Sigmoid colon (tissue), 7 donors: ENCODE measurements at places on chromosomes 7 and 10. TPM values are rescaled to one million over a fixed set of nuclear protein-coding genes. Genes with fewer than 3 reads are reported as not detected.

GRCh38 chr10:119221666-119222065 lies 14.3 kb downstream of the GRK5 start:
- H3K27me3 ChIP-seq, result no peaks in the 10 kb centered on the region
- DNase-seq, result no peak
- no peaks in the 10 kb centered on the region for H3K36me3 ChIP-seq
- peak overlapping the region; percentile 81 for H3K27ac ChIP-seq
- H3K4me3 ChIP-seq, result no peak overlapping the region
- H3K4me1 ChIP-seq, result no peaks in the 10 kb centered on the region

- H3K4me1 ChIP-seq, result no peaks in the 10 kb centered on the region
- H3K4me3 ChIP-seq, result no peak overlapping the region
- H3K27me3 ChIP-seq, result no peaks in the 10 kb centered on the region
- H3K36me3 ChIP-seq, result no peaks in the 10 kb centered on the region
- H3K27ac ChIP-seq, result no peak overlapping the region
Observed at GRCh38 chr7:63065684-63066083, 933.0 kb upstream of the ZNF722 start.

- no peak overlapping the region for H3K4me3 ChIP-seq
- H3K36me3 ChIP-seq, result no peaks in the 10 kb centered on the region
- H3K27me3 ChIP-seq, result no peaks in the 10 kb centered on the region
- peak overlapping the region; percentile 48 for H3K27ac ChIP-seq
- no peak for DNase-seq
Observed at GRCh38 chr7:23918856-23919255, 208.8 kb downstream of the STK31 start.

DNA sequence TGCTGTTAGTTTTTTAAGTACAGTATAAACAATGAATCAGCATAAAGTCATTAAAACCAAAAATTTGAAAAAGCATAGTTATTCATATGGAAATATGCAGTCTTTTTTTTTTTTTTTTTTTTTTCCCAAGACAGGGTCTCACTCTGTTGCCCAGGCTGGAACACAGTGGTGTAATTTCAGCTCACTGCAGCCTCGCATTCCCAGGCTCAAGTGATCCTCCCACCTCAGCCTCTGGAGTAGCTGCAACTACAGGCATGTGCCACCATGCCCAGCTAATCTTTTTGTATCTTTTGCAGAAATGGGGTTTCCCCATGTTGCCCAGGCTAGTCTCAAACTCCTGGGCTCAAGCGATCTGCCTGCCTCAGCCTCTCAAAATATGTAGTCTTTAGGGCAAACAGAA lies 182.0 kb downstream of the SEMA3E start:
- no peak overlapping the region for H3K4me3 ChIP-seq
- H3K27ac ChIP-seq, result no peak overlapping the region
- DNase-seq, result no peak
- no peaks in the 10 kb centered on the region for H3K4me1 ChIP-seq
- H3K27me3 ChIP-seq, result no peaks in the 10 kb centered on the region

DNA sequence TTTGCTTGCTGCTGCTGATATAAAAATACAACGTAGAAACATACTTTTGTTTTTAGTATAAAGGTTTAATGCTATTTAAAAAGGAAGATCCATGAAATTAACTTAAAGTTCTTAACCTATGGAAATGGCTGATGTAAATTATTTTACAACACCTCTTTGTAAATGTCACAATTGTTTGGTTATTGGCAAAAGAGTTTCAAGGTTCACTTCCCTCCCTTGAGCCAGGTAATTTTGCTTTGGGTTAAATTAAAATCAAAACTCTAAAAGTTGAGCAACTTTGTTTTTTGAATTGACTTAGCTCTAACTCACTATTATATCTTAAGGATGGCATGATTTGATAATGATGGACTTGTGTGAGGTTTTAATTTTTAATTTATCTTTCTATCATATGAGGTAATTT lies 39.2 kb upstream of the CYP2C18 start:
- no peaks in the 10 kb centered on the region for H3K36me3 ChIP-seq
- DNase-seq, result no peak
- H3K4me3 ChIP-seq, result no peak overlapping the region
- H3K27ac ChIP-seq, result no peak overlapping the region

DNA sequence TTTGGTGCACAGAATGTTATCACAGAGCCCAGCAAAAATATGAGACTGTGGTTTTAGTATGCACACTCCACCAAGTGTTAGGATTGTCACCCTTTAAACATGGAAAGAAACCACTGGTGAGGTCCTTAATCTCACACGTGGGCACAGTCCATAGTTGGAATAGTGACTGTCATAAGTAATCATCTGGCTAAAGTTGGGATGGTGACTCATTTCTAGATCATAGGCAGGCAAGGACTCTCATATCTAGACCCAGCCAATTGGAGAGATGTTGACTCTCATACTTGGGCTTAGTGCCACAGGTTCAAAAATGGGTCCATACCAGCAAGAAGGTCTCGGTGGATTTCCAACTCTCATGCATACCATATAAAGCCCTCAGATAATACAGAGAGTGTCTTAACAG lies 39.6 kb upstream of the ZNF680 start:
- H3K36me3 ChIP-seq, result no peaks in the 10 kb centered on the region
- H3K4me3 ChIP-seq, result no peak overlapping the region
- H3K27me3 ChIP-seq, result no peaks in the 10 kb centered on the region
- DNase-seq, result no peak
- H3K4me1 ChIP-seq, result no peaks in the 10 kb centered on the region
- H3K27ac ChIP-seq, result no peak overlapping the region

- H3K4me1 ChIP-seq, result peaks cover 20% of the 10 kb centered on the region
- no peak for DNase-seq
- no peaks in the 10 kb centered on the region for H3K27me3 ChIP-seq
- H3K27ac ChIP-seq, result no peak overlapping the region
- H3K4me3 ChIP-seq, result no peak overlapping the region
Observed at GRCh38 chr10:114061789-114062188, 18.1 kb downstream of the ADRB1 start.

DNA sequence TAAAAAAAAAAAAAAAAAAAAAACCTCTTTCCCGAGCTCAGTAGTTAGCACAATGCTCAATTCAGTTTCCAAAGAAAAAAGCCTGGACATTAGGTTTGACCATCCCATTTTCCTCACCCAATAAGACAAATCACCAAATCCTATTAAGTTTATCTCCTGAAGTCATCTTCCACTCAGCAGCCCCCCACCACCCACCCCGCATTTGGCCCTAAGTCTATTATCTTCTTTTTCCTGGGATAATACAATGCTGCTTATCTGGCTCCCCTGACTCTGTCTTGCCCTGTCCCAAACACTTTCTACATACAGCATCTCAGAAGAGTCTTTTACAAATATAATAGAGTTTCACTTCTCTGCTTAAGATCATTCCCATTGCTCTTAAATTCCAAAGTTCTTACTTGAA lies 17.8 kb upstream of the LMOD2 start:
- H3K4me3 ChIP-seq, result no peak overlapping the region
- no peaks in the 10 kb centered on the region for H3K4me1 ChIP-seq
- H3K27ac ChIP-seq, result no peak overlapping the region
- H3K27me3 ChIP-seq, result no peaks in the 10 kb centered on the region
- no peak for DNase-seq

DNA sequence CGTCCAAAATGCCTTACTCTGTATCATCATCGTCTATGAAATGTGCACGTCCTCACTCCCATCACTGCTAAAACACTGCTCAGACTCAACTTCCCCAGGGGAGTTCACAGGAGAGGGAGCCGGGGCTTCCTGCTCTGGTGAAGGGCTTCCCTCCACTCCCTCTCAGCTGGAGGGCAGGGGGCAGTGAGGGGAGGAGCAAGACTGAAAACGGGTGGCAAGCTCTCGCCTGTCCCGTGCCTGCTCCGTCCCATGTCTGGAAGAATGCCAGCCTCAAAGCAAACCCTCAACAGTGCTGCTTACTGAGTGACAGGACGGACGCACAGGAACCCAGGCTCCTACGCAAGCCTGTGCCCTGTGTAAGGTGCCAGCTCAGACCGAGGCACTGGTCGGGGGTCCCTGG lies 25.1 kb downstream of the PRKAG2 start:
- H3K4me3 ChIP-seq, result no peak overlapping the region
- H3K27ac ChIP-seq, result no peak overlapping the region
- H3K36me3 ChIP-seq, result no peaks in the 10 kb centered on the region
- no peak for DNase-seq
- H3K4me1 ChIP-seq, result no peaks in the 10 kb centered on the region

The ANKRD1 gene
- not detected for total RNA-seq

The OPALIN gene
- not detected for total RNA-seq

GRCh38 chr10:113148071-113148825 lies 198.2 kb downstream of the TCF7L2 start:
- no peak for DNase-seq
- peaks cover 29% of the 10 kb centered on the region for H3K36me3 ChIP-seq
- H3K4me3 ChIP-seq, result no peak overlapping the region
- no peaks in the 10 kb centered on the region for H3K27me3 ChIP-seq
- no peaks in the 10 kb centered on the region for H3K4me1 ChIP-seq

DNA sequence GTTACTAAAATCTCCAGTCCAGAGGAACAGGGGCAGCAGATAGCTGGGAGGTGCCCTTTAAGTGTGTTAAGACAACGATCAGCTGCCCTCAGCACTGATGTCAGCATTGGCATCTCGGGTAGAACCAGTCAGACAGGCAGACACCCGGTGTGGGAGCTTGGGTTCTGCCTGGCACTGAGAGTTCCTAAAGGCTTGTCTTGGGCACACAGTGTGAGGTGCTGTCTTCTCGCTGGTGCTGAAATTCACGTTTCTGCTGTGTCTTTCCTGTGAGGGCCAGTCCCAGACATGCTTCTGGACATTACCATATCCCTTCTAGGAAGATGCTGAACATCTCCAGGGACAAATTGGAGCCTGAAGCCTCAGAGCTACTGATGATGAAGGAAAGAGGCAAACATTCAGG lies 156.2 kb downstream of the DNAJB6 start:
- no peaks in the 10 kb centered on the region for H3K36me3 ChIP-seq
- DNase-seq, result peak; percentile 40
- H3K27ac ChIP-seq, result no peak overlapping the region
- no peak overlapping the region for H3K4me3 ChIP-seq
- no peaks in the 10 kb centered on the region for H3K27me3 ChIP-seq

The R3HCC1L gene
- total RNA-seq, result 11.6 TPM

DNA sequence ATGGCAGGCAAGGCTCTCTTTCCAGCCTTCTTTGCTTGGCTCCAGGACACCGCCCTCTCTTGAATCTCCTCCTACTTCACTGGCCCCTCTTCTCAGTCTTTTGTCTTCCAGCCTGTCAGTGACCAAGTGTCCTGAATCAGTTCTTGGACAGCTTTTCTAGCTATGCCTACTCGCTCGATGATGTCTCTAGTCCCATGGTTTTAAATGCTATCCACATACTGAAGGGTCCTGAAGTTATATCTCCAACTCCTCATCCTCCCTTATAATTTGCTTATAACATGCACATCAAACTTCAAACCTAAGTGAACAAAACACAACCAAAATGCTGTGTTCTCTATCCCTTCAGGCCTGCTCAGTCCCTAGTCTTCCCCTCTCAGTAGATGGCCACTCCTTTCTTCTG lies 5.0 kb upstream of the GOLGA7B start:
- no peak for DNase-seq
- H3K36me3 ChIP-seq, result no peaks in the 10 kb centered on the region
- H3K27ac ChIP-seq, result no peak overlapping the region

DNA sequence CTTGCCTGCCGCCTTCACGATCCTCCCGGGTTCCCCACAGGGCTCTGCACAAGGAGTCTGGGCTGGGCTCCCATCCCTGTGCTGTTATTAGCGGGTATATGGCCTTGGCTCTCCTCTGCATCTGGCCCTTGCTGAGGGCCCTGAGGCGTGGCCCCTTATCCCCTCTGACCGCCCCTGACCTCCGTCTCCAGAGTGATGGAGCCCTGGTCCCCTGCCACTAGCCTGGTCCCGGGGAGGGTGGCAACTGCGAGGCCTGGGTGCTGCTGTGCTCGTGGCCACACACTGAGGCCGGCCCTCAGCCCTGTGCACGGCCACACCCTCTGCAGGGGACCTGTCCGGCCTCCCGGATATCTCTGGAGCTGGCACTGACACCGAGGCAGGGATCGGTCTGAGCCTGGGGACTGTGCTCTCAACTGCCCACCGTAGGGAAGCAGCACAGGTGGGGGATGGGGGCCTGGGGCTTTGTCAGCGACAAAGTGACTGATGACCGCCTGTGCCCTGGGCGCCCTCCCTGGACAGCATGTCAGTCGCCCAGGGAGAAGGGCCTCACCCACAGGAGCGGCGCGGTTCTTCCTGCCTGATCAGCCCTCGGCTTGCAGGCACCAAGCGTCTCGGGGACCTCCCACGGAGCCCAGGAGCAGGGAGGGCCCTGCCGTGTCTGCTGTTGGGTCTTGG lies 72.4 kb downstream of the NKX6-2 start:
- peak overlapping the region; percentile 51 for H3K27ac ChIP-seq
- peak; percentile 61 for DNase-seq
- no peaks in the 10 kb centered on the region for H3K27me3 ChIP-seq

DNA sequence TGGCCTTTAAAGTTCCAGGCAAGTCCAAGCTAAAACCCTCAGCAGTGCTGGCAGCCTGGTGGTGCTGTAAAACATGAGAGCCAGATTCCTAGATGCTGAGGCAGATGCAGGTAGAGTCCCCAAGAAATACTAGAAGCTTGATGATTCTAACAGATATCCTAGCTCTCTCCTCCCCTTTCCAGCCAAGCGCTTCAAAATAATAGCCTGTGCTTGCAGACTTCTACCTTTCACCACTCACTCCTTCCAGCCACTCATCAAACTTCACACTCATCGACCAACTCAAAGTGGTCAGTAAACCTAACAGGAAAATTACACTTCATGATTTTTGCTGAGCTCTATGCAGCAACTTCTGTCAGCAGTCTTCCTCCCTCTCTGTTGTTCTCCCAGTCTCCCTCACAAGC lies 50.2 kb downstream of the LMBR1 start:
- H3K4me3 ChIP-seq, result no peak overlapping the region
- H3K27ac ChIP-seq, result no peak overlapping the region
- no peaks in the 10 kb centered on the region for H3K36me3 ChIP-seq
- no peak for DNase-seq

The CYP26C1 gene
- not detected for total RNA-seq

- peak overlapping the region; percentile 76 for H3K4me3 ChIP-seq
- H3K36me3 ChIP-seq, result no peaks in the 10 kb centered on the region
- DNase-seq, result peak; percentile 80
- H3K4me1 ChIP-seq, result peaks cover 17% of the 10 kb centered on the region
- no peaks in the 10 kb centered on the region for H3K27me3 ChIP-seq
Observed at GRCh38 chr10:50991456-50992355, 82.6 kb upstream of the PRKG1 start.

The PON1 gene
- not detected for total RNA-seq

The AMPH gene
- 37.9 TPM for total RNA-seq

DNA sequence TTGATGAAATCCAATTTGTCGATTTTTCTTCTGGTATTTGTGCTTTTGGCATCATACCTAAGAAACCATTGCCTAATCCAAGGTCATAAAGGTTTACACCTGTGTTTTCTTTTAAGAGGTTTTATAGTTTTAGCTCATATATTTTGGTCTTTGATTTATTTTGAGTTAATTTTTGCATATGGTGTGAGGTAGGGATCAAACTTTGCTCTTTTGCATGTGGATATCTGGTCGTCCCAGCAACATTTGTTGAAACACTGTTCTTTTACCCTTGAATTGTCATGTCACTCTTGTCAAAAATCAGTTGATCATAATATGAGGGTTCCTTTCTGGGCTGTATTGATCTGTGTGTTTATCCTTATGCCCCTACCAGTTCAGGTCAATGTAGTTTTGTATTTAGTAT lies 232.5 kb upstream of the SH2B2 start:
- no peak overlapping the region for H3K4me3 ChIP-seq
- H3K36me3 ChIP-seq, result no peaks in the 10 kb centered on the region
- no peak overlapping the region for H3K27ac ChIP-seq
- no peak for DNase-seq
- H3K27me3 ChIP-seq, result no peaks in the 10 kb centered on the region

The GIMAP5 gene
- 30.7 TPM for total RNA-seq

GRCh38 chr7:44489955-44490350 lies 505 bp downstream of the NUDCD3 start:
- no peaks in the 10 kb centered on the region for H3K4me1 ChIP-seq
- peak overlapping the region; percentile 85 for H3K4me3 ChIP-seq
- no peak for DNase-seq
- H3K36me3 ChIP-seq, result no peaks in the 10 kb centered on the region
